Activated CD4-positive, alpha-beta T cell treated with anti-CD3 and anti-CD28 coated beads, Interleukin-2, amount 10 ng/mL, durations not matched to agents 24 days and 14 days (primary cell): ENCODE measurements at places on chromosomes 1 and 21.

GRCh38 chr1:68121536-68121935, 71.1 kb upstream of the DIRAS3 start:
- H3K4me3 ChIP-seq = no peak overlapping the region
- no peaks in the 10 kb centered on the region for H3K36me3 ChIP-seq
- no peak for DNase-seq
- H3K4me1 ChIP-seq = peaks cover 3% of the 10 kb centered on the region
- H3K27me3 ChIP-seq = no peaks in the 10 kb centered on the region

GRCh38 chr1:197599789-197600188, 175.5 kb downstream of the DENND1B start:
- H3K36me3 ChIP-seq = peaks cover 3% of the 10 kb centered on the region
- H3K27me3 ChIP-seq = no peaks in the 10 kb centered on the region
- peaks cover 3% of the 10 kb centered on the region for H3K4me1 ChIP-seq
- no peak for DNase-seq
- H3K4me3 ChIP-seq = no peak overlapping the region

DNA sequence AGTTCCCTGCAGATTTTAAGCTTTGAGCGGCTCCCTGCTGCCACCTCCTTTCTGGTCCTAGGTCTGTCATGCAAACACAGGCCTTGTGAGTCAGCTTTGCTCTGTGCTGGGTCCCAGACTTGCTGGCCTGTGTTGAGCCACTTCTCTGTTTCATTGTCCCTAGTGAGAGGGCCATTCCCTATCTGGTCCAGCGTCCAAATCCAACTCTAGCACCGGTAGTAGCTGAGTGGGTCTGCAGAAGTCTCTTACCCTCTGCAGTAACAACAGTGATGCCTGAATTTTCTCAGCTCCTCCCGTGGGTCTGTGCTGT, 5.8 kb downstream of the TTC22 start:
- H3K4me3 ChIP-seq = no peak overlapping the region
- no peak overlapping the region for H3K27ac ChIP-seq
- no peak for DNase-seq
- no peaks in the 10 kb centered on the region for H3K36me3 ChIP-seq
- peaks cover 33% of the 10 kb centered on the region for H3K4me1 ChIP-seq

DNA sequence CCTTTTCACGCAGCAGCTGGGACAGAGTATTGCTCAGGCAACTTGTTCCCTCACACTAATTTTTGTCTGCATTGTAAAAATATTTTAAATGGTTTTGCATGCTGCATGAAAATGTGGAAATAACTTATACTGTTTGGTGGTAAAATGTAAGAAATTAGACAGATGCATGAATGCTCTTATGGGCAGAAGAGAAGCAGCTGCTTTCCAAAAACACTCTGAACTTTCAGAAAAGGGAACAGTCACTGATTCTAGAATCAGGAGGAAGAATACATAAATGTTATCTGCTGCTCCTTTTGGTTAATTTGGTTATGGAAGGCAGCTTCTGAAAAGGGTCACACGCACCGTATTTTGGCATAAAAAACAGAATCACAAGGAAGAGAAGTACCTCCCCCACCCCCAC, 87.0 kb upstream of the RUNX1 start:
- H3K4me1 ChIP-seq = peaks cover 30% of the 10 kb centered on the region
- no peaks in the 10 kb centered on the region for H3K36me3 ChIP-seq
- H3K27ac ChIP-seq = peak overlapping the region; percentile 11
- no peak overlapping the region for H3K4me3 ChIP-seq
- DNase-seq = no peak

DNA sequence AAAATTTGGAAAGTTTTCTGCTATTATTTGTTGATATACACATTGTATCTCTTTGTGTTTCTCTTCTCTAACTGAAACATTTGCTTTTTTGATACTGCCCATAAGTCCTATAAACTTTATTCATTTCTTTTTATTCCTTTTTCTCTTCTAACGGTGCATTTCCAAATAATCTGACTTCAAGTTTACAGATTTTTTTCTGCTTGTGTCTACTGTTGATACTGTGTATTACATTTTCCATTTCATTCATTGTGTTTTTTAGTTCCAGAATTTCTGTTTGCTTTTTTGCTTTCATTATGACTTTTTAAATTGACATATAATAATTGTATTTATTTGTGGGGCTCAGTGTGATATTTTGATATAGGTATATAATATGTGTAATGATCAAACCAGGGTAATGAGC, 38.3 kb upstream of the PLA2G2A start:
- peaks cover 2% of the 10 kb centered on the region for H3K36me3 ChIP-seq
- H3K4me3 ChIP-seq = no peak overlapping the region
- DNase-seq = no peak

- H3K36me3 ChIP-seq = peaks cover 54% of the 10 kb centered on the region
- no peak for DNase-seq
- H3K27me3 ChIP-seq = no peaks in the 10 kb centered on the region
- no peak overlapping the region for H3K4me3 ChIP-seq
- H3K27ac ChIP-seq = peak overlapping the region; percentile 10
These were observed 2.1 kb downstream of the RBM15 start for GRCh38 chr1:110341146-110341871.
